ENCODE measurements at places on chromosomes 1 and 21.

GRCh38 chr1:16145662-16146278 lies 10.1 kb downstream of the EPHA2 start:
- peak; percentile 89 for DNase-seq

- no peak for DNase-seq
These were observed 54.0 kb upstream of the ACTL8 start for GRCh38 chr1:17700945-17701810.

DNA sequence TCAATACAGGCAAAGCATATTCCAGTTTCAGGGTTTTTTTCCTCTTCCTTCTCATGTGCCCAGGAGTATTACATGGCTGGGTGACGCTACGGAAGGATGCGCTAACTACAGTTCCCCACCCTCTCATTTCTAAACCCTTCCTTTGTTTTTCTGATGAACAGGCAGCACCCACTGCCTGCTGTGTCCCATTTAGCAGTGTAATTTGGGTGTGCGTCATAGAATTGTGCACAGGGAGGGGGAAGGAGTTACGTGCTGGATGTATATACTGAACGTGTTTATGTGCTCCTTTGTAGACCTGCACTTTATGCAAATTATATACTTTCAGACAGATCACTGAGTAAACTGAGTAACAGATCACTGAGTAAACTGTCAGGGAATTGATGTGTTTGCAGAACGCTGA lies 44.5 kb downstream of the ELAPOR1 start:
- no peak for DNase-seq

DNA sequence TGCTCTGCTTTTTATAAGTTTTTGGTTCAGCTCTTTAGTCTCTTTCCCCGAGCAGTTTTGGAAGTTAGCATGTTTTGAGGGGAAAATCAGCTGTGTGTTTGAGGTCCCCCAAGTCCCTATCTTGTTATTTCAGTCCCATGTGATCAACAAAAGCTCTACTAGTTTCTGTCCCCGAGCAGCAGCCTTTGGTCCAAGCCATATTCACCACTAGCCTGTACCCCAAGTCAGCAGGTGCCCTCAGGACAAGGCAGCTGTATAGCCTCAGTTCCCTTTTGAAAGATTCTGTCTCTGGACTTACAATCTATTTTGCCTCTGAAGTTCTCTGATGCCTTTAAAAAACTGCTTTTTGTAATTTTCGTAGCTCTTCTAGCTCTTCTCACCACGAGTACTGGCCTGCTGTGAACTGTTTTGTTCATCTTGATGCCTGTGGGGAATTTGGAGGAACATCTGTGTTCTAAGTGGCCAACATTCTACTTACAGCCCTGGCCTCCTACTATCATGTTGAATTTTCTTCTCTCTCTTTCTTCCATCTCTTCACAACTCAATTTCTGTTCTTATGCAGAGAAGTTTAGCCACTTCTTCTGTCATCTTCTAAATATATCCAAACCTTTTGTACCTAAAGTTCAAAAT lies 16.7 kb downstream of the UAP1 start:
- no peak for DNase-seq

GRCh38 chr1:226250511-226250910 lies 27.0 kb downstream of the MIXL1 start:
- DNase-seq: no peak

- DNase-seq: peak; percentile 63
These were observed at the start of gene FABP3 for GRCh38 chr1:31373056-31373896. TSS of gene FABP3 (minus strand) at chr1:31373076. CDS start at chr1:31373014, 62 bp downstream.

DNA sequence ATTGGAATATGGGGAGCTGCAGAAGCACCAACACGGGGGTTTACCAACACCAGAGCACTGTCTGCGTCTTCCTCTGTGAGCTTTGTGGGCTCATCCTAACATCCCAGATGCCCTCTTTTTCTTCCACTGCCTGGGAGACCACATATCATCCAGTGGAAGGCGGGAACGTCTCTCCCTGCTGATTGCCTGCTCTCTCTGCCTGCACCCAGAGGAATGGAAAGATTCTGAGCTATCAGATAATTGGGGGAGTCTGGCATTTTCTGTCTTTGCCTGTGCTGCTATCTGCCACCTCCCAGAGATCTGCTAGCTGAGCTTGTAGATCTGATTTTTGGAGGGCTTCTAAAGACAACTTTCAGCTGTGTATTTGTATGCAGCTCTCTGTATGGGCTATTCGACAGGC lies 166.2 kb upstream of the PLXNA2 start:
- DNase-seq: no peak

DNA sequence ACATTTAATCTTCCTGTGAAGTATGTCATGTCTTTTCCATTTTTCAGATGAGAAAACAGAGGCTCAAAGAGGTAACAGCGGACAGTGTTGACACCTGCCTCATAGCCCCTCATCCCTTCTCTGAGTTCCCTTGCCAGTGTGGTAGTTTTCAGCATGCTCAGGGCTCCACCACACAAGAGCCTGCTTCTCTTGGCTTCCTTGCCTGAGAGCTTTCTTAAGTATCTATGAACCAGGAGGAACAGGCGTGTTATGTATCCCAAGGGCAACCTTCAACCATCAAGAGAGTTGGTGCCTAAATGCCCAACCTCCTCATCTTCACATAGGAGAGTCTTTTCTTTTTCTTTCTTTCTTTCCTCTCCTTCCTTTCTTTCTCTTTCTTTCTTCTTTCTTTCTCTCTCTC lies 5.9 kb upstream of the PAFAH2 start:
- DNase-seq: no peak

DNA sequence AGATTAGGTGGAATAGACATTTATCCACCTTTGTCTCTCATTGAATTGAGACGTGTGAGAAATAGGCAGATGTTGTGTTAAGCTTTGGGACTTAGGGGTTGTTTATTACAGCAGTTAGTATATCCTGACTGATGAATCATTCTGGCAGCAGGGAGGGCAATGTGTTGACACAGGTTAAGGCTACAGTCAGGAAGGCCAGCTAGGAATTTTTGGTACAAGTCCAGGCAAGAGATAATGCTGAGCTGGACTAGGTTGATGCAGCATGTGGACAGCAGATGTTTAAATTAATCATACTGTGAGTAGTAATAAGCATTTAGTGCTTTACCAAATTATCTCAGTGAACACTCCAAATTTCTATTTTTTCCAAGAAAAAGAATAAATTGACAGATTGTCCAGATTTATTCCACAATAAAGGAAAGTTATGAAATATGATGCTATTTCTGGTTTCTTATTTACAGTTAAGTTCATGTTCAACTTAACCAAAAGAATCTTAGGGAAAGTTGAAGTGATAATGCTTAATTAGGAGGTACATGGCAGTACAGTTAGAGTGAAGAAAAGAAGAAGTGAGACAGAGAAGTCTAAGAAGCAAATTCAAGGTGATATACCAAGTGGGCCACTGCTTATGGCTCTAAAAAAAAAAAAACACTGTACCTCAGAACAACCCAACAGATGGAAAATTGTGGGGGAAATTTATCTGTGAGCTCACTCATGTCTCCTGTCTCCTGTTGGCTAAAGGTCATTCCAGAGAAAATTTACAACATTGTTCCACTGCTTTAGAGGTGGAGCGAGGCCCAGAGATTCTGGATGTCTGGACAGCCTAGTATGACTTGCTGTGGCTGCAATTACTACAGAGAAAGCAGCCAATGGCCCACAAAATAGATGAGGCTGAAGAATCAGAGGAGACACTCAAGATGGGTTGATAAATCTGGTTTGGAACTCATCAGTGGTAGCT lies 102.7 kb upstream of the C21orf91 start:
- peak; percentile 27 for DNase-seq

DNA sequence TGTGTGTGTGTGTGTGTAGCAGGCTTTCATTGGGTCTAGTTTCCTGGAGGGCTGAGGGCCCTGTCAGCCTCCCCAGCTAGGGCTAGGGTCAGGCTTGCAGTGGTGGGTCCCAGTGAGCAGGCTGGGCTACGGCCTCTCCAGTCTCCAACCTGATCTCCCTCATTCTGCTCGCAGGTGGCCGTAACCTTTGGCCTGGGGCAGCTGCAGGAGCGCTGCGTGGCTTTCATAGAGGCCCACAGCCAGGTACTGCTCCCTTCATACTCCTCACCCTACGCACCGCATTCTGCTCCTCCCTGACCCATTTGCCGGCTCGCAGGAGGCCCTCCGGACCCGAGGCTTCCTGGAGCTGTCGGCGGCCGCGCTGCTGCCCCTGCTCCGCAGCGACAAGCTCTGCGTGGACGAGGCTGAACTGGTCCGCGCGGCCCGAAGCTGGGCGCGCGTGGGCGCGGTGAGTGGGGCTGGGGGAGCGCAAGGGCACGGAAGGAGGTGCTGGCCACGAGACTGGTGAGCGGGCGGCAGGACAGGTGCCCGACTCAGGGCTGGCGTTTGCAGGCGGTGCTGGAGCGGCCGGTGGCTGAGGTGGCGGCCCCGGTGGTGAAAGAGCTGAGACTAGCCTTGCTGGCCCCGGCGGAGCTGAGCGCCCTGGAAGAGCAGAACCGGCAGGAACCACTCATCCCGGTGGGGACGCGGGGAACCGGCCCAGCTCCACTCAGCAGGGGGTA lies 4.7 kb downstream of the BTBD19 start:
- DNase-seq: no peak

- DNase-seq: peak; percentile 57
These were observed 23.0 kb downstream of the S100A10 start for GRCh38 chr1:151970626-151971025.

GRCh38 chr1:88768816-88769215 lies 84.7 kb downstream of the PKN2 start:
- DNase-seq: no peak

- DNase-seq: peak; percentile 46
These were observed 435.9 kb upstream of the PRMT6 start for GRCh38 chr1:106620521-106620954.

DNA sequence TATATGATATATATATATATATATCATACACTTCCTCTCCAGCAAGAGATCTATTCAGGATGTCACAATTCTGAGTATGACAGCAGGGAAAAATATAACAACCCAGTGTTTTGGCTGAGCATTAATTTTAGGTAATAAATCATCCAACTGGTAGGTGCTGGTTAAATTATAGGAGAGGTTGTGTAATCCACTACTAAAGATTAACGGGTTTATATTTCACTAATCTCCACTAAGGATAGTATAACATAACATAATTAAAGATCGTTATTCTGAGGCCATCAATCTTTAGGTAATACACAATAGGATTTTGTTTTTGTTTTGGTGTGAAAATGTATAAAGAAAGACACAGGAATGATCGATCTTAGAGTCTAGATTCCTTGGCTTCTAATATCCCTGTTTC lies 102.2 kb downstream of the COQ8A start:
- DNase-seq: no peak

GRCh38 chr21:45388011-45388521 lies 16.9 kb upstream of the COL18A1 start:
- DNase-seq: no peak

DNA sequence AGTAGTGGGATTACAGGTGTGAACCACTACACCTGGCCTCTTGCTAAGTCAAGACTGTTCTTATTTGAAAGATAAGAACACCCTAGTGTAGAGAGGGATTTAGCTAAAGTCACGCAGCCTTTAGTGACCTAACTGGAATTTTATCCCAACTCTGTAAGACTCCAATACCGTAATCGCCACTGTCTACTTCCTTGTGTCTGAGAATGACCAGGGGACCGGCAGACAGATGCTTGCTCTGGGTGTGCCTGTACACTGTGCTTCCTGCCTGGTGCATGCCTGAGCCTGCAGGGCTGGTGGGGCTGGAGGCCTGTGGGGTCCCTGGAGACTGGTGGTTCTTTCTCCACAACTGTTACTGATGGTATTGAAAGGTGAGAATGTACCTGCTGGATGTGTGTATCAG lies 15.3 kb downstream of the MFSD2A start:
- no peak for DNase-seq

DNA sequence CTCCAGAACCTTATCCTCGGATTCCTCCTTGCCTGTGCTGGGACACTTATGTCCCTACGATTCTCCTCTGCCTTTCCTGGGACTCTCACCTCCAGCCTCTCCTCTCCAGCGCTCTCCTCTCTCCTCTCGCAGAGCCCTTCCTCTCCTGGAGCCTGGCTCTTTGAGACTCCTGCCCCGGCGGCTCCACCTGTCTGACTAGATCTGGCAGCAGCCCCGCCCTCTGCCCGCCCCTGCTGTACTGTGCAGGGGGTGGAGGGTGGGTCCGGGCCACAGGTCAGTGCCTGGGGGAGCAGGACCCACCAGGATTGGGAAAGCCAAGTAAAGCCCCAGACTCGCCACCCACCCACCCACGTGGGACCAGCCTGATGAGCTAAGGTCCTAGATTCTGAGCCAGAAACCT lies 1.6 kb downstream of the ELOVL1 start:
- DNase-seq: no peak

GRCh38 chr1:90502696-90503095 lies 214.4 kb downstream of the BARHL2 start:
- DNase-seq: no peak

DNA sequence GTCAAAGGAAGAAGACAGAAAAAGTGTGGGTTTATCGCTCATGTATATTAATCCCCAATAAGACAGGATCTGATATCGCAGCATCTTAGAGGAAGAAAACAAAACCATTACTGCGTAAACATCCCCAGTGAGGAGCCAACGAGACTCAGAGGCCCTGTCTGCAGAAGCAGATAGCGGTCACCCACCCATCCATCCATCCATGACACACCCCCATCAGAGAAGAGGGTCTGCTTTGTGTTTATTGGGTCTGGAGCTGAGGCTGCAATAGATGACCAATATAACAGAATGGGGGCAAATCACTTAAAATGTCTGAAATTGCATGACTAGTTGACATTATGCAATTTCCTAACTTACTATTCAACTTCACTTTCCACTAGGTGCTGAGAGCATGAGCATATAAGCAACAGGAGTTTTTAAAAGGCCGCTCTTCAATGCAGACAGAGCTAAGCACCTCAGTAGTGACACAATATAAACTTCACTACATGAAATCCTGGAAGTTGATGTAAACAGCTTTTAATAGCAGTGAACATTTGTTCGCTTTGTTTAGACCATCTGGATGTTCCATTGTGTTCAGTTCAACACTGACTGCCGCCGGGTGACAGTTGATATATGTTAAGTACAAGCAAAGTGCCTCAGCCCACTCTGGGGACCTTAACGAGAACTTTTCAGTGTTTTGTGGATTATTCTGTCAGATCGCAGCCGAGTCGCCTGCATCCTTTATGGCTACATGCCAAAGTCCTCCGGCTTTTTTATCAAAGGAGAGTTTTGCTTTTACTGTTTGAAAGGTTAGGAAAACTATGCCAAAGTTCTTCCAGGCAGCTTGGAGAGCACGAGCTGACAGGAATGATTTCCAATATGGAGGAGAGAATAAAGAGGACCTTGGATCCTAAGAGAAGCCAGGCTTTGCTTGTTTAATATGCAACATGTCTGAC lies 167.5 kb downstream of the ZNF281 start:
- no peak for DNase-seq

GRCh38 chr1:198798923-198799386 lies 160.1 kb downstream of the PTPRC start:
- DNase-seq: no peak

DNA sequence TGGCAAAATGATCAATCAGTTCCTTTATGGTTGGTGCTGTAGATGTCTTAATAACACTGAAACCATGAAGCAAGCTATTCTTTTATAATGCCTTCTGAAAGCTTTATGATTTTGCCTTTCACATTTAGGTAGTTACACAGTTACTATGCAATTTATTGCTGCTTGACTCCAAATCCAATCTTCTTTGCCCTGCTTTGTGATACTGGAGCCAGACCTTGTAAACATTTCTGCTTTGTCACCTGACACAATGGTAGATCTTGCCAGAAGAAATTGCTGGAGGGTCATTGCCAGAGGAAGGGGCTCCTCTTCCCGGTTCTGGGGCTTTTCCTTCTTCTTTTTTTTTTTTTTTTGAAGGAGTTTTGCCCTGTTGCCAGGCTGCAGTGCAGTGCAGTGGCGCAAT lies 40.5 kb upstream of the KLF17 start:
- DNase-seq: no peak
